GM03348 (cell line): ENCODE measurements at places on chromosomes 7 and 10.

DNA sequence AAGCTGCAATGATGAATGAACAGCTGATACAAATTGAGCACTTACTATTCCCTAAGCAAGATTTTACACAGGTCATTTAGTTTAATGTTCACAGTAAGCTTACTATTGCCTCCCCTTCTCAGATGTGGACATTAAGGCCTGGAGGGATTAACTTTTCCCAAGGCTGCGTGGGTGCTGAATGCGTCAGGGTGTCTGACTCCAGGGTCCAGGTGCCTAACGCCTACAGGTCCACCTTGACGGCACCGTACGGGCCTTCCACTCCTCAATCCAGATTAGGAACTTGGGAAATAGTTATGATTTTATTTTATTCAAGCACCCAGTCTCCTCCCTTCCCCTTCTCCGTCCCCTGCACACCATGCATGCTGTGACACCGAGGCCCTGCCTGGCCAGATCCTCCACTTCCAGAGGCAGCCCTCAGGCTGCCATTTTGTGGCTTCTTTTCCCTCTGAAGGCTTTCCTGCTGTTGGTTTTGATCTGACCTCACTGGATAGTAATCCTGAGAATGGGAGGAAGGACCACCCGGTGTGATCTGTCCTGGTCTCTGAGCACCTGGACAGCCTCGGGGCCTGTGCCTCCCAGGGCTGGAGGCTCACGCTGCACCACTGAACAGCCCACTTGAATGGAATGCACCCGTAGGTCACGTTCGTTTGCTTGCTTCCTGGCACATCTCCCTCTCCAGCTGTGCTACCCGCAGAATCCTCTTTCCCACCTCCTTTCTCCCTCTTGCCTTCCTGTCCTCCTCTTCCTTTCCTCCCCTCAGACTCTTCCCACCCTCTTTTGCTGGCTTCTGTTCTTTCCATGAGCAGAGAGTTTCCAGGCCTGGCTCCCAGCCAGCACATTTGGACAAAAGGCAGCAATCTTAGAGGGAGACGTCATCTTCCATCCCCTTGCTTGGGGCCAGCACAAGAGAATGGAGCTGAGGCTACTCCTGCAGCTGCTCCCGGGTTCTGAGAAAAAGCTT, 14.4 kb downstream of the DENND2A start:
- DNase-seq: peak; percentile 82

DNA sequence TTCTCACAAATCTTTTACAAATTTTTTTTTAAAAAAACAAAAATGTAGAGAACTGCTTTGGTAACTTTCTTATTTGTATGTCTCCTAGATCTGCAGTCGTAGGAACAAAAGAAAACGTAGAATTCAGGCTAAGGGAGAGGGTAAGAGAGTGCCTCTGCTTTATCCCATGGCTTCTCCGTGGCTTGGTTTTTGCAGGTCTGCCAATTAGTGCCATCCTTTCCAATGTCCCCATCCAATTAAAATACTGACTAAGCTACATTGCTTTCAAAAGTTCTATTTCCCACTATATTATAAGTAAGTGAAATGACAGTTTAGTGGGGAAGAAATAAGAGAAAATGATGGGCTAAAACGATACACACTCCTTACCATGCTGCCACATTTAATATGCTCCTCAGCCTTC, 209.3 kb downstream of the CRPPA start:
- DNase-seq: no peak

DNA sequence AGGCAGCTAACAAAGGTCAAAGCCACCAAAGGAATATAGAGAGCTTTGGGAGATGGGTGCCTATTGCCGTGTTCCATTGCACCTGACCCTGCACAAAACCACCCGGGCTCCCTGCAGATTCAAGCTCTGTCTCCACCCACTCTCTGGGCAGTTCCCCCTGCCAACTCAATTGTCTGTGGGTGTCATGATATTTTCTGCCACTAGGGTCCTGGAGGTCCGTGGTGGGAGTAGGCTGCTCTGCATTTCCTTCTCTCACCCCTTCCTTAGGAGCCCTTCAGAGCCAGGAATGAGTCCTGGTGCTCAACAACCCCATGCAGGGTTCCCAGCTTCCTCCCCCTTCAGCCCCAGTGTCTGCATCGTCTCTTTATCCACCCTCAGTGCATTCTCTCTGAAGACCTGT, 34.1 kb downstream of the PNLIPRP2 start:
- no peak for DNase-seq

DNA sequence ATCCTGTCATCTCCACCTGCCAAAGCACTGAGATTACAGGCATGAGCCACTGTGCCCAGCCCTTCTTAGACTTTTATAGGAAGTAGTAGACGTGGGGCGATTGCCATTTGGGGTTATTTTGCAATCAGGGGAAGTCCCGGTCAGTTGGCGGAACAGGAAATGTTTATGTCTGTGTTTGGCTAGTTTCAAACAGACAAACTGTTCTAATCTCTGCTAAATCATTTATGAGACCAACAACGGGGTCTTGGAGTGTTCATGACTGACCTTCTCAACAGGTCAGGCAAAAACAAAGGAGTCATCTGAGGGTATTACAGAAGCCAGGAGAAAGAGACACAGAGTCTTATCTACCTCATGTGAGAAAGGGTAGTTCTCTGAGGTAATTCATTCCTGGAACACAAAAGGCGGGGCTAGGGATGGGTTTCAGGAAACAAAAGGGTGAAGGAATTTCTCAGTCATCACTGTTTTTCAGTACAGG, 6.6 kb upstream of the TPK1 start:
- no peak for DNase-seq

DNA sequence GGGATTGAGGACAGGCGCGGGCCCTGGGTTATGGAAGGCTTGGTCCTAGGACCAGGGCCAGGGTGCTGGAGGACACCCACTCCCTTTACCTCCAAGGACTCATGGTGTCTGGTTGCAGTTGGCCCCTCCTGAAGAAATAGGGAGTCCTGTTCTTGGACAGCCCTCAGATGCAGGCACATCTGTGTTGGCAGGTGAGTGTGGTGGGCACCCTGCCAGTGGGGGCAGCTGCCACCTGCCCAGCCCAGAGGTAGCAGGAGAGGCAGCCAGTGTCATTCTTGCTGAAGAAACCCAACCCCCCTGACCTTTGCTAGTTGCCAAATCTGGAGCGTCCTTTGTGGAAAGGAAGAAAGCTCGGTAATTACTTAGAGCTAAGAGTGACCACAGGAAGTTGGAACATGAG, 8.3 kb downstream of the GALNT17 start:
- DNase-seq: no peak

- DNase-seq: no peak
Measured at GRCh38 chr10:91953600-91954160, 30.1 kb downstream of the BTAF1 start.

GRCh38 chr7:48563334-48563733, 361.0 kb upstream of the CDC14C start:
- DNase-seq: no peak

- DNase-seq: peak; percentile 11
Measured at GRCh38 chr7:40057292-40057691, 77.1 kb downstream of the MPLKIP start.

DNA sequence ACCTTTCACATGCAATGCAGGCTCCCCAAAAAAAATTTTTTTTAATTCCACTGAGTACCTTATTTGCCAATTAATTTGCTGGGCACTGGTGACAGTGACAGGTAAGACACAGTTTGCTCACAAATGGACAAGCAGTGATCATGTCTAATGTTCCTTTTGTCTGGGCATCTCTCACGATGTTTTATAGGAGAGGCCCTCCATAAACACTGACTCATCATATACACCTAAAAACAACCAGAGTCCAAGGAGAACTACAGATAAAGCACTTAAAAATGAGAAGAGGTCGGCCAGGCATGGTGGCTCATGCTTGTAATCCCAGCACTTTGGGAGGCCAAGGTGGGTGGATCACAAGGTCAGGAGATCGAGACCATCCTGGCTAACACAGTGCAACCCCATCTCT, 105.1 kb downstream of the ATE1 start:
- no peak for DNase-seq

- DNase-seq: peak; percentile 91
Measured at GRCh38 chr7:44309271-44310091, 15.9 kb downstream of the CAMK2B start.

DNA sequence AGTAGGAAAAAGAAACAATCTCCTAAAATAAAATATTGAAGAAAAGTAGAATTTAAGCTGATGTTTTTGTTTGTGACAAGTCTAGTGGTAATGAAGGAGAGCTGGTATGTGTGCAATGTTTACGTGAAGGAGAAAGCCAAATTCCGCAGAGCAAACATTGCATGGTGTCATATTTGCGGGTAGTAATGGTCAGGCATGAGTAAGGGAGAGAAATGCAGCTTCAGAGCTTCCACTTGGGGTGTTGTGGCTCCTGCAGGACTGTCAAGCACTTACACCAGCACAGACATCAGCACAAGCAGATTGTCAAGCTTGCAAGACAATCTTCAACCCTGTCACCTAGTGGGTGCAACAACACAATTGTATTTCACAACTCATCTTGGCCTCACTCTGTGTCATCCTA, 136.5 kb upstream of the ETV1 start:
- no peak for DNase-seq

DNA sequence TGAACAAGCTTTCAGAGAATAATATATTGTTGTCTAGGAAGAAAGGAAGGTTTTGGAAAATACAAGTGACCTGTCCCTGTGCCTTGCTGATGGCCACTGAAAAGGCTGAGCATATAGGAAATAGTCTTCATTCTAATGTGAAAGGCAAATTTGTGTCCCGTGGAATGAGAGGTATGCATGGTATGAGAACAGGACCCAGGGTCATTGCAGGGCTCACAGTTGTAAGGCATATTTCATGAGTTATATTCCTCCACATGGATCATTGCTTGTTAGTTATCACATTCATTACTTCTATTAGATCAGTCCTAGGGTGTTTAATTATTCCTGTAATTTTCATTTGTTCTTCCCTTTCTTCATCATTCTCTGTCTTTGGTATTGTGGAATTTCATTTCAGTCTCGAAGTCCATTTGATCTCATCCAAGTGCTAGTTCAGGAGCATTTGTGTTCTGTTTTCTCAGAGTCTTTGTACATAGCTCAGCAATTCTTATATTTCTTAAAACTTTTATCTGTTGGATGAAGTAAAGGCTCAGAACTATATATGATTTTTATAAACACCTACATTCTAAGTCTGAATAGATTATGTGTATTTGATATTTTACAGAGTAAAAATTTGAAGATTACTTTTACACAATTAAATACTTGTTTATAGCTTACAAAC, 39.4 kb upstream of the ARHGAP21 start:
- DNase-seq: peak; percentile 82

GRCh38 chr10:111076682-111077478, at the start of gene ADRA2A:
TSS of gene ADRA2A (plus strand) at chr10:111077029. CDS start at chr10:111077997, 968 bp downstream.
- DNase-seq: peak; percentile 94

DNA sequence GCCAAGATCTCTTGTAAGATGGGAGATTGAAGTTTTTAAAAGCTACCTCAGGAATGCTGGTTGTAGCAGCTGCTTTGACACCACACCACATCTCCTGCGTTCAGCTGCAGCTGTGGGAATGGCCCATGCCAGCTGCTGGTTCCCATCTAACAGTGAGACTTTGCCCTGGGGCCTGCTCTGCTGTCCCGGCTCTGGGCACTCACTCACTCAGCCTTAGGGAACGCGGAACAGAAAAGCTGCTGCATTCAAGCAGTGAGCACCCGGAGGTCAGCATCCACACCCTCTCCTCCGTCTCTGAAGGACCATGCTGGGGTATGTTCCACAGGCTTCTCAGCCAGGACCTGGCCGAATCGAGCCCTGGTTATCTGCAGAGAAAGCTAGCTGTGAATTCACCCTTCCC, 197.1 kb upstream of the CXCL12 start:
- no peak for DNase-seq

DNA sequence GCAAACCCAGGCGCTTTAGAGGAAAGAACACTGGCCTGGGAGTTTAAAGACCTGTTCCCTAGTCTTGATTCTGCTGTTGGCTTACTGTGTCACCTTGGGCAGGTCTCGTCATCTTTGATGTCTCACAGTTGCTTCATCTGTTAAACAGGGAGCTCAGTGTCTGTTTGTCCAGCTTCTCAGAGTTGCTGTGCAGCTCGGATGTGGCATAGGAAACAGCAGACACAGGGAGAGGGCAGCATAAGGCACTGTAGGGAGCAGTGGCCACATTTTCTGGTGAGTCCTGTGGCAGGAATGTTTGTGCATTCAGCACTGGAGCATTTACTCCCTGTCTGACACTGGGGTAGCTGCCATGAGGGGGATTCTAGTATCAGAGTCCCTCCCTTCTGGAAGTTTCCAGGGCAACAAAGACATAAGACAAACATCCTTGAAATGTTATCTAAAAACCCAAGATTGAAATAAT, 2.0 kb downstream of the REPIN1 start:
- peak; percentile 44 for DNase-seq

GRCh38 chr7:14381306-14381705, 391.8 kb upstream of the ETV1 start:
- peak; percentile 27 for DNase-seq

DNA sequence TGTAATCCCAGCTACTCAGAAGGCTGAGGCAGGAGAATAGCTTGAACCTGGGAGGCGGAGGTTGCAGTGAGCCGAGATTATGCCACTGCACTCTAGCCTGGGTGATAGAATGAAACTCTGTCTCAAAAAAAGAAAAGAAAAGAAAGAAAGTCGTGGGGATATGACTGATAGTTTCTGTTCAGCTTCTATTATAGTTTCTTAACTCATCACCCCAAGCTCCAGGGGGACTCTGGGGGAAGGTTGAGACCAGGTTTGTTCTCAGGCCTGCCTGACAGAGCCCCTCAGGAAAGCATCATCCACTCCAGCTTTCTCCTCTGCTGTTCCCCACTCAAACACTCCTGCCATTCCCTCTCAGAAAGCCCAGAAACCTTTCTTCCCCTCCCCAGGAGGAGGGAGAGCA, 542.4 kb upstream of the GALNT17 start:
- no peak for DNase-seq

DNA sequence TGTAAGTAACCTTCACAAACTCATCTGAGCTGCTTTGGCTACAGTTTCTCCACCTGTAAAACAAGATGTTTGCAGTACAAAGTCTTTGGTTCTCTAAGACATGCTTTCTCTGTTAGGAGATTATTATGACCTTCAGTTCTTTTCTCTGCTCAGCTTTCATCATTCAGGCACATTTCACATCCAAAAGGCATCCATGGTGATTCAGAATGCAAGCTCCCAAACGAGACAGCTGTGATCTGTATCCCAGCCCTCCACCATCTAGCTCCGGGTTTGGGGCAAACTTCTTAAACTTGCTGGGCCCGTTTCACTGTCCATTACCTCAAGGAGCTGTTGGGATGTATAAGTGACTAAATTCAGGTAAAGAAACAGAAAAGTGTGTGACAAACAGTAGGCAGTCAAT, 95.8 kb upstream of the COL1A2 start:
- DNase-seq: peak; percentile 44
